ENCODE measurements at places on chromosomes 12 and 14.

GRCh38 chr12:54954228-54954627 lies 30.3 kb downstream of the TESPA1 start:
- no peak for DNase-seq

GRCh38 chr14:80475074-80475473 lies 263.8 kb upstream of the DIO2 start:
- no peak for DNase-seq

- DNase-seq = no peak
These were observed 604 bp downstream of the GLIPR1 start for GRCh38 chr12:75481013-75481705.

DNA sequence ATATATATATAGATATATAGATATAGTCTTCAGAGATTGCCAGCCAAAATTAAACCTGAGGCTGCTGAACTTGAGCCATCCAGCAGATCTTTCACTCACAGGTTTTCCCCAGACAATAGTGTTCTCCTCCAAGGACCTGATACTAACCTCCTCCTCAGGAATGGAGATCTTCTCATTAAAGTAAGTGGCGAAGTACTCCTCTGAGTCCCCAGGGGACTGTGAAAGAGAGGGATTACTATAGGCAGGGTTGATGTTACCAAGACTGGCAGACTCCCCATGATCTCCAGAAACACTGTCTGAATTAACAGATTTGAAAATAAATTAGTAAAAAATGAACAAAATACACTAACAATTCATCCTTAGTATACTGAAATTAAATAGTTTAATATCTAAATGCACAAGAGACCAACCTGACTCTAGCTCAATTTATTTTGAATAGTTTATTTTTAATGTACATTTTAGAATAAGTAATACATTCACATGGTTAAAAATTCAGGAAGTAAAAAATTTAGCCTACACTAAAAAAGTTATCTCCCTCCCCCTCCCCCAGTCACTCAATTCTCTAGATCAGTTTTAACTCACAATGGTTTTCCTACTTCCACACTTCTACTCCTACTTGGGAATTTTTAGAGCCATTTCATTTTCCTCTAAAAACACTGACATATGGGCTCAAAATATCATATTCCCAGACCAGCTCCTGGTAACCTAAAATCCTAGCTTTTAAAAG lies 17.7 kb downstream of the SLC11A2 start:
- no peak for DNase-seq

DNA sequence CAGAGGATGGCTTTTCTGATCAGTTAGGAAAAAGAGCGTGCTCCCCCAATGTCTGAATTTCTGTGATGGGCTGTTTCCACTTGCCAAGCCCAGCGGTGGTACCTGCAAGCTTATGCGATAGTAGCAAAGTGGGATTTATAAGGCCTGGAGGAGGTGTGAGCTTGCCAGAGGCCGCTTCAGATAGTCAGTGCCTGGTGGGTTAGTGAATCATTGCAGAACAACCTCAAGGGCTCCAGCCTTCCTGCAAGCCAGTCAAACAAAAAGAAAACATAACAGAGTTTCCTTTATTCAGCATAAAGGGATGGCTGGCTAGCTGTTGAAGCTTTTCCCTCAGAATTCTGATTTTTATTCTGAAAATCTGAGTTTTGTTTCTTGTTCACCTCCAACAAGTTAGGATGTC lies 7.6 kb upstream of the BMP4 start:
- DNase-seq = no peak

GRCh38 chr12:92218394-92219077 lies 72.9 kb upstream of the BTG1 start:
- no peak for DNase-seq

DNA sequence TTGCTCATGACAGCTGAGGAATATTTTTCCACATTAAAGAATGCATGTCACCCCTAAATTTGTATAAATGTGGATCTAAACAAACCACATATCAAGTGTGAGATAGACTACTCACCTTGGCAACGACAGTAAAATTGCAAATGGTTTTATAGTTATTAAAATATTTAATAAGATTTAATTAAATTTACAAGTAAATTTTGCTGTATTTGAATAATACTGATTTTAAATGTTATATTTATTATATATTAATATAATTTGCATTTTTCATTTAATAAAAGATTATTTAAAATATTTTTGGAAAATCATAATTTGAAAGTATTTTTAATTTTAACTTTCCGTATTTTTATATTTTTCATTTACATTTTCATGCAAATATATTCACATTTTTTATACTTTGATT lies 53.4 kb downstream of the SERPINA3 start:
- DNase-seq = no peak

GRCh38 chr12:59370933-59371332 lies 224.9 kb upstream of the SLC16A7 start:
- no peak for DNase-seq

- DNase-seq = peak; percentile 84
These were observed 11.3 kb downstream of the RARG start for GRCh38 chr12:53220694-53221202.

DNA sequence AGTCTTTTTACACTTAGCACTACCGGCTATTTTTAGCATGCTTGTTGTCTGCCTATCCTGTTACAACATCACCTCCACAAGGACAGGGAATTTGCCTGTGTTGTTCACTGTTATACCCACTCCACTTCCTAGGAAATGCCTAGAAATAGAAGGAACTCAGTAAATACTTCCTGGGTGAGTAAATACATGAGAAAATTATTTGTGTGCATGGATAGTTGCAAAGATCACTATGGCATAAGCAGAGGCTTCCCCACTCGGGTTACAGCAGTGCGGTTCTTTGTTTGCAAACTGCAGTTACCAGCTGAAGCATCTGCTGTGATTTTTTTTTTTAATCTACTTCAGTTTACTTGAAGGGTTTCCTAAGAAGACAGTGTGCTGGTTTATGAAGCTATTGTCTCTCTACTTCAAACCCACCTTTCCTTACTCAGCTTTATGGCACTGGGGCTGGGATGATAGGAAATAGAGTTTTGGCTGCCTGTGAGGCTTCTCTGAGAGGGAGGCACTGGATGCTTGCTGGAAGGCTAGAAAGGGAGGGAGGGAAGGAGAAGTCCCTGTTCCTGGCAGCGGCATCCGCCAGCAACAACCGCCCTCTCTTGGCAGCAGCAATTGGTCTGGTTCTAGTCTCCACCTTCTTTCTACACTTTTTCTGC lies 29.0 kb downstream of the PDE6H start:
- DNase-seq = no peak

DNA sequence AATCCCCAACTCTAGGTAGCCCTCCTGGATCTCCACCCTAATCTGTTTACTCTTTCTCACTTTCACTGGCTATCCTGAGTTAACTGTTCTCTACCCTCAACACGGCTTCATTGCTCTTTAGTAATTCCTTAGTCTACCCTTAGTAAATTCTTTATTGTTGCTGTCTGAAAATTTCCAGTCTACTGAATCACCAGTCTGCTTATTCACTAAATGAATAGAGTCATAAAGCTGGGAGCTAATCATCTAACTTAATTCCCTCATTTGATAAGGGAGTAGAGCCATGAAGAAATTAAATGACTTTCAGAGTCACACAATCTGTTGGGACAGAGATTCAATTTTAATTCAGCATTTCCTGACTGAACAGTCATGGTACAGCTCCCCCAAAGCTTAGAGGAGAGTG lies 36.5 kb downstream of the YEATS4 start:
- DNase-seq = no peak

DNA sequence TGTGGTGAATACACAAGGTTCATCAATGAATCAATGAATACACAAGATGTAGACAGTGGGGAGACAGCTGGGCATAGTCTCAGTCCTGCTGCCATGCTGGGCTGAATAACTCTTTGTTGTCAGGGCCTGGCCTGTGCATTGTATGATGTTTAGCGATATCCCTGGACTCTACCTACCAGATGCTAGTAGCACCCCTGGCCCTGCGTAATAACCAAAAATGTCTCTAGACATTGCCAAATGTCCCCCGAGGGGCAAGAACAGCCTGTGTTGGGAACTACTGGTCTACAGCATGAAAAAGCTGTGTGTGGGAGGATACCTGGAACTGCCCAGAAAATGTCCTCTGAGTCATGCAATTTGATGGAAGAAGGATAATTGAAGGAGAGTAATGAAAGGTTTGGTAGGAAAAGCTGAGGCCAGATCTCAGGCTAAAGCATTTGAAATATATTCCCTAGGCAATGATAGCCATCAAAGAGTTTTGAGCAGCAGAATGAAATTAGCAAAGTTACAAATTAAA lies 128.2 kb downstream of the TMEM30B start:
- DNase-seq = no peak

DNA sequence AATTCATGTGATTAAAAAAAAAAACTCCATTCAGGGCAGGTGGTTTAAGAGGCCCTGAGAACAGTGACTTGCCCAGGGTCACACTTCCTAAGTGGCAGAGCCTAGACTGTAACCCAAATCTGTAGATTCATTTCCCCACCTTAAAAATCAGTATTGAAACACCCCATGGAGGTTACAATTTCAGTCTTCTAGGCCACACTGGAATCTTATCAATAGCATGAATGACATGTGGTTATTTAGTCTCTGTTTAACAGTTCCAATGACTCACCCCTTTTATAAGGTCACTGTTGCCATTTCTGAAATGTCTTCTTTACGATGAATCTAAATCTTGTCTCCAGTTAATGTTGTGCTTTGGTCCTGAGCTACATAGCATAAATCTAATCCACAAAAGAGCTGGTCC lies 262.3 kb upstream of the GRIP1 start:
- DNase-seq = no peak

DNA sequence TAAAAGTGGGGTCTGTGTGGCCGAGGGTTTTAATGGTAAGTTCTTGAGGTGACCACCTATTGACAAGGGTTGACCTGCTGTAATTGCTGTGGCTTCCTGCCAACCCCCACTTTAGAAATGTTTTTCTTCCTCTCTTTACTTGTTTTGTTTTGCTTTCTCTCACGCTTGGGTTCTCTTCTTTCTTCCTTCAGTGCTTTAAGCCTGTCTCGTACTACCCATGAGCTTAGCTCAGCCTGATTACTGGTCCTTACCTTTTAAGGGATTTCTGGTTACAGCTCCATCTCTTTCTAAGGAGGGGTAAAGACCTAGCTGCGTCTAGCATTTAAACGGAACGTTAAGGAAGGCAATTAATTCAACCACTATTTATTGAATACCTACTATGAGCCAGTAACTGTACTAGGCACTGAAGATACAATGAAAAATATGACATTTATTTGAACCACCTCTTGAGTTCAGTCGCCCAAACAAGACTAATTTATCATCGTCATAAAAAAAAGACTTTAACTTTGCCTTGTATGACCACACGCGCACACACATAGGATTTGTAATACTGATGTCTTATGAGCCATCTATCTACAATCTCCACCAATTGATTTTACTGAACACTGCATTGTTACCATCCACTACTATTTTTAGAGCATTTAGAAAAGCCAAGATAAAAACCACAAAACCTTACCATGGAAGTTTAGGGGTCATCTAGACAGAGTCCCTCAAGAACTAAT lies 888 bp upstream of the PPP1R12A start:
- DNase-seq = no peak

DNA sequence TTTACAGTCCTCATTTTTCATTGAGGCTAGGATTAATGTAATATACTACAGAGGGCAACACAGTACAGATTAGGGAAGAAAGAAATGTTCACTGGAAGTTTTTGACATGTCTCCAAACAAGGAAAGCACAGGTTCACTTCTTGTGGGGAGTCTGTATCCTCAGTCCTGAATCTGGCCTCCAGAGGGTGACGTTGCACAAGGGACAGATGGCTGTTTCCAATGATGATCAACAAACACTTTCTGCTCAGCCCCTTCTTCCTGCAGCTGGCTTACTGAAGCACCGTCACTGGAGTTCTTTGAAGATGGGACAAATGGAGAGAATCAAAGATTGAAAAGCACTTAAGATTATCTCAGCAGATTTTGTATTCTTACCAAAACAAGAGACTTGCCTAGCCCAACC lies 123.3 kb upstream of the OR4E1 start:
- no peak for DNase-seq

GRCh38 chr12:94170690-94171594 lies 22.6 kb downstream of the PLXNC1 start:
- DNase-seq = no peak

- DNase-seq = no peak
These were observed 120.2 kb upstream of the HIF1A start for GRCh38 chr14:61575126-61575525.

DNA sequence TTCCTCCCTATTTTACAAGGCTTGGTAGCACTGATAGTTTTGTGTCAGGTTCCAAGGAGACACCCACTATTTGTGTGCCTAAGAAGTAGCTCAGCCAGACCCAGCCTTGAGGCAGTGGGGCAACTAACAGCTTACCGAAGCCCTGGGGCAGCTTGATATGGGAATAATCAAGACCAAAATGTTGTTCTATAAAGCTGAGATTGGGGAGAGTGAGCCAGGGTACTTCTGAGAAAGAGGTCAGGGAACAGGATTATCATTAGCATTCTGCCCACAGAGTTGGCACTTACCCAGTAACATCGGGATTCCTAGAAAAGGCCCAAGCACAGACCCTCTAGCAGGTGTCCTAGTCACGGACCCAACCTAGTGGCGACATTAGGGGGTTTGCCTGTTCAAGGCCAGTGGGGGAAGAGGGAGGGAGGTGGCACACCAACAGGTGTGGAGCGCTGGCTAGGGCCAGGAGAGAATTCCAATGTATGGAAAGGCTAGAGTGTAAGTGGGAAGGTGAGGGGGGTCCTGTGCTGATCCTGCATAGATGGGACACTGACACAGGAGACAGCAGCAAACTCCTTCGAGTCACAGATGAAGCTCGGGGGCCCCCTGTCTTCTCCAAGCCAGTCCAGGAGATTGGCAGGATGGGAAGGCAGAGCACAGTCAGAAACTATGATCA lies 4.9 kb downstream of the PPP1R3E start:
- DNase-seq = no peak

DNA sequence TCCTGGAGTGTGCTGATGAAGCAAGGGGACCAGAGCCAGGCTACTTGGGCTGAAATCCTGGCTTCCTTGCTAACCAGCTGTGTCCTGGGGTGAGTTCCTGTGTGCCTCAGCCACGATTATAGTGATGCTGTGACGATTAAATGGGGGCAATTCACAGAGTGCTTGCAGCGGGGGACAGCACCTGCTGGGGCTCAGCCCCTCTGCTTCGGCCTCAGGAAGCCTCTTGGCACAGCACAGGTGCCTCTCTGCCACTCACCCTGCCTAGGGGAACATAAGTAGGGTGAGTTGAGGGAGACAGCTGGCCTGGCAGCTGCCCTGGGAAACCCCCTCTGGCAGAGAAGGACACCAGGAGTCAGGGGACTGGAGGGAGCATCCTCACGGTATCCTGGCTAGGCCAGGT lies 9.4 kb downstream of the KRT80 start:
- no peak for DNase-seq

GRCh38 chr14:31990926-31991572 lies 86.1 kb upstream of the ARHGAP5 start:
- DNase-seq = no peak

DNA sequence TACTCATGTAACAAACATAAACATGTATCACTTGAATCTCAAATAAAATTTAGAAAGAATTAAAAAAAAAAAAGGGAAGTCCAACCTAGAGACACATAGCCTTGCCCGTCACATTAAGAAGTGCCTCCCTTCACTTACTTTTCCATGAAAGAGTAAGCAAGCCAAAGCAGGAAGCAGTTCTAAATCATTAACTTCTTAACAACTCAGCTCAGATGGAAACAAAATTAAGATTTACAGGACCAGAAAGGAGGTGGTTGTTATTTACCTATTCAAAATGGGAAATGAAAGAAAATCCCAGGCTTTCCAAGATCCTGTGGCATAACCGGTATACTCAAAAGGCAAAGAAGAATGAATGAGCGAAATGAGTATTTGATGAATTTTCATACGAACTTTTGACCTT lies 258.6 kb upstream of the DCN start:
- DNase-seq = no peak

- peak; percentile 97 for DNase-seq
These were observed at the start of gene CDCA4 for GRCh38 chr14:105020815-105021655. CDCA4 (minus strand) TSS chr14:105021083; CDS start chr14:105011929, 9,154 bp downstream.

GRCh38 chr12:51890133-51890464 lies 2.2 kb downstream of the ANKRD33 start:
- no peak for DNase-seq

All from CD4-positive, alpha-beta T cell treated with Interferon gamma for 1 hour (primary cell).